GM23338 (cell line): ENCODE measurements at places on chromosomes 5 and 9. TPM values are rescaled to one million over a fixed set of nuclear protein-coding genes. Genes with fewer than 3 reads are reported as not detected.

The PDE6A gene
- not detected in 2 replicates for total RNA-seq

The SPATA31D4 gene
- not detected in 2 replicates for total RNA-seq

DNA sequence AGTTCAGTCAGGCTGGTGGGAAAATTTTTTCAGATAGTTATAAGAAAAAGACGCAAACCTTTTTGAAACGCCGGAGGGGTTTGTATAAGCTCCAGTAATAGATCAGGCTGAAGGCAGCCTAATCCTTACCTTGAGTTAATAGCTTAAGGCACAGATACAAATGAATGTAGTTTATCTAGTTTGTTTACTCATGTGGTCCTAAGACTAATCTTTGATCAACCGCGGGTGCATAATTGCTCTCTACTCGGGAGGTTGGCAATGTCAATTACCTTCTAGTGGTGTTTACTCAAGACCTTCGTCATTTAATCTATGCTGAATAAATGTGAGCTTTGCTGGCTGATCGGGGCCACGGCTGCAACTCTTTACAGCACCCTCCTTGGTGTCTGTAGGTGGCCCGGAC lies 665 bp upstream of the INSL4 start:
- no peak for DNase-seq

DNA sequence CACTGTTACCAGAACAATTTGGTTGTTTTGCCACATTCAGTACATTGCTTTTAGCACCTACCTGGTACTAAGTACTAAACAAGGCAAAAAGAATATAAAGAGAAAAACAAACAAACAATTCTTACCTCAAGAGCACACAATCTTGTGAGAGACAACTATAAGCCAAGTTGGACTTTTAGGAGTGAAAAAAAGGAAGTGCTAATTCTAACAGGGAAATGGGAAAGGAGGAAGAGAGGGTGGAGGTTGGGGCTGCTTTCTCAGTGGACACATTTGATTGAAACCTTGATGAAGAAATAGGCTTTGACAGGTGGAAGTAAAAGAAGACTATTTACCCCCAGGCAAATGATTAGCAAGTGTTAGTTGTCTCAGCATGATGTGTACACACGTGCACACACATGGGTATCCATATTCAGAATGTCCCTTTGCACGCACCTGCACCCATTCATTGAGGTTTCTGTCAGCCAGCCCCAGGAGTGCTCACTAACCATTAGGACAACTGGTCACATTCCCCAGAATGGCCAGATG lies 302.6 kb downstream of the ACTL7B start:
- no peak for DNase-seq
